Activated CD8-positive, alpha-beta memory T cell treated with anti-CD3 and anti-CD28 coated beads for 1 hour (primary cell): ENCODE measurements at places on chromosomes 1 and 21.

DNA sequence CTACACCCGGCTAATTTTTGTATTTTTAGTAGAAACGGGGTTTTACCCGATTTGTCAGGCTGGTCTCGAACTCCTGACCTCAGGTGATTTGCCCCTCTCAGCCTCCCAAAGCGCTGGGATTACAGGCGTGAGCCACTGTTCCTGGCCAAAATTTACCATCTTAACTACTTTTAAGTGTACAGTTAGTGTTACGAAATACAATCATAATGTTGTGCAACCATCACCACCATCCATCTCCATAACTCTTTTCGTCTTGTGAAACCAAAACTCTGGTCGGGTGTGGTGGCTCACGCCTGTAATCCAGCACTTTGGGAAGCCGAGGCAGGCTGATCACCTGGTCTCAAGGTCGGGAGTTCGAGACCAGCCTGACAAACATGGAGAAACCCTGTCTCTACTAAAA is 14.1 kb upstream of the ZBTB40 start:
- DNase-seq = no peak

DNA sequence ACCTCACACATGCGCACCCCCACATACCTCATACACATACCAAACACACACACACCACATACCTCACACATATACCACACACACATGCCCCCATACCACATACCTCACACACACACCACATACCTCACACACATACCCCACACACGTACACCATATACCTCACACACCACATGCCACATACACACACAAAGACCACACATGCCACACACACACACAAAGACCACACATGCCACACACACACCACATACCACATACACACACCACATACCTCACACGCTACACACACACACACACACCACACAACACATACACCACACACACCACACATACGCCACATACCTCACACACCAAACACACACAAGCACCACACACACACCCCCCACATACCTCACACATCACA is 30.0 kb downstream of the HIVEP3 start:
- DNase-seq = no peak

DNA sequence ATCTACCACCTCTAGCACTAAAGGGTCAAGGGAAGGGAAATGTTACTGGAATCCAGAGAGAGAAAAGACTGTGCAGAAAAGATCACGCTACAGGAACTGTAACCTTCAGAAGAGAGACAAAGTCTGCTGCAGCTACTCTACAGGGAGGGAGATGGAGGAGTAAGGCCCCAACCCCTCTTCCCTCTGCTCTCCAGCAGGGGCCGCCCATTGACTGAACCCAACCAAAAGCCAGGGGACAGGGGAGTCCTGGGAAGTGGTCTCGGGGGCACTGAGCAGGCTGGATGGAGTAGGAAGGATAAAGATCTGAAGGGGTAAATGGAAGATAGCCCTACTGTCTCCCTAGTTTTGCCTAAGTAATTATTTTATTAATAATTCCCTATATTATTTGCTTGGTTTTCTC is 72.8 kb upstream of the NR5A2 start:
- DNase-seq = no peak

DNA sequence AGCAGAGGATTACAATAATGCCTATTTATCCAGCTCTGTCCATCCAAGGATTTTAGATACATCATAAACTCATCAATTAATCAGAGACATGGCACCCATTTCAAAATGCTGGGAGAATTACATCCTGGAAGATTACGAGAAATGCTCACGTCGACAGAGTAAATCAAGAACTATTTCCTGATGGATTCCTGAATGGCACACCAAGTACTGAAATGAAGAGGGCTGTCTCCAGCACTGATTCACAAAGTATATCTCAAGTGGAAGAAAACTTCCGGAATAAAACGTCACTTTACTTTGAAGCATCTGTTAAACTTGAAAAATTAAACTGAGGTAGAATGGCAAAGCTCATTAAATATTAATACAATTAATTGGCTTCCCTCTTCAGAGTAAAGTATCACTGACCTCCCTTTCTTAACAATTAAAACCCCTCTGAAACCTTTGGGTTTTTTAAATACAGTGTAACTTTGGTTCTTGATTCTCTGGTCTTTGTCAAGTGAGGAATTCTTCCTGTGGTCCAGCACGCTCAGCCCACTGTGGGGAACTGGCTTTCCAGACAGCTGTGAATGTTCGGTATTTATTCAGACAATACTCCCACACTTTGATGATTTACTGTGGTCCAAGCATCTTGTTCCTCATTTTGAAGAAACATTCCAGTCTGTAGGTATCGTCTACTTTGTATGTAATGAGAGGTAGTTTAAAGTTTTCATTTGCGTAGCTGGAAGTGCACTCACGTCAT is 288.0 kb downstream of the NFIA start:
- no peak for DNase-seq
